Anterior cingulate cortex (tissue), 58 donors: ENCODE measurements at places on chromosomes 5 and 9.

GRCh38 chr9:751137-752051 lies 90.1 kb upstream of the DMRT1 start:
- no peak for DNase-seq

DNA sequence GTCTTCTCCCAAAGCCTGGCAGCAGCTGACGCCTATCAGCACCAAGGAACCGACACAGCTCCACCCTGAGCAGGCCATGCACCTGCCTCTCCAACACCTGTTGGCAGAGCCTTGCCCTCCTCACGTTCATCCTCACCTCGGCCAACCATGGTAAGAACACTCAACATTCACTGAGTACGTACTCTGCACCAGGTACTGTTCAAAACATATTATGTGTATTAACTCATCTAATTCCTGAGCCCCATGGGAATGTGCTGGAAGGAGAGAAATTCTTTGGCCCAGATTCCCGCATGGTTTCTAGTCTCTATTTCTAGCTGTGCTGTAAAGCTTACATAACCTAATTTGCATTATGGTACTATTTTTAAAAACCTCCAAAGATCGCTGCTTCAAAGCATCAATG lies 86.1 kb downstream of the GPR21 start:
- DNase-seq, result no peak

DNA sequence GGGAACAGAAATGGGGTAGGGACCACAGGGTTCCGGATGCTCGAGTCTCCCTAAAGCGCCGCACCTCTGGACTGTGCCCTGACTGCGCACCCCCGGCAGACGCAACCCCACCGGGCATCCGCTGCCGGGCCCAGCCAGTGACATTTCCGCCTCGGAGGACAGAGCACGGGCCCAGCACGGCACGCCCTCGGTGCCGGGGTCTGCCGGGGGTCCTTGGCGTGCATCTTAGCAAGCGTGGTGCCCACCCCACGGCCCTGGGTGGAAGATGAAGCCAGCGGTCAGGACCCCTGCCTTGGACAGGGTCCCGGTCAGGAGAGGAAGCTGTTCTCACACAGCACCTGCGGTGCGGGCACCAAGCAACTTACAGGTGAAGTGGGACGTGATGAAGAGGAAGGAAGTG lies 7.1 kb downstream of the INPP5E start:
- DNase-seq, result no peak

DNA sequence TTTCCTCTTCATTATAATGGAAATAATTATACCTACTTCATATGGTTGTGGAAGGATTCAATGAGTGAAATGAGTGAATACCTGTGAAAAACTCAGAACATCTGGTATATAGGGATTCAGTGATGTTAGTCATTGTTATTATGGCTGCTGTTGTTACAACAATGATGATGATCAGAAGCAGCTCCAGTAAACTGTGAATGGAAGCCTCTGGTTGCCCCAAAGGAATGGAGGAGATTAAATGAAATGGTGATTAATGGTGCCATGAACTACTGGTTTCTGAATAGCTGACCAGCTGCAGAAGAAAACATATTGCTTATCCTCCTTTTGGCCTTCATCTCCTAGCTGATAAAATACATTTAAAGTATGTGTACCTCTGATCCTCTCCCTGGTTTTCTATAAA lies 372.0 kb downstream of the ARHGEF28 start:
- DNase-seq, result no peak

DNA sequence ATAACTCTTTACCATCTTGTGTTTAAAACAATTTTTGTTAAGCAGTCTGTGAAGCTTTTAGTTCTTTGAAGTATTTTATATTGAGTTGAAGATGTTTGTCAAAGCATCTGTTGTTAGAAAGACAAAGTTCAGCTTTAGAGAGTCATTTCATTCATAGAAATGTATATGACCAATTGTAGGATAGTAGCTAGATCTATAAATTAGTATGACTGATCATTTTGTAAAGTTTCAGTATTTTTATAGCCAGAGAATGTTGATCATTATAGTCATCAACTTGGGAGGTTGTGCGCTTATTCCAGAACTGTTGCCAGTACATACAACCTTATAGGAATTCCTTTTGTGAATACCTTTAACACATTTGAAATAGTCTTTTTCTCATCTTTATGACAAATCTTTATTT lies 5.2 kb downstream of the NIPBL start:
- DNase-seq, result no peak

DNA sequence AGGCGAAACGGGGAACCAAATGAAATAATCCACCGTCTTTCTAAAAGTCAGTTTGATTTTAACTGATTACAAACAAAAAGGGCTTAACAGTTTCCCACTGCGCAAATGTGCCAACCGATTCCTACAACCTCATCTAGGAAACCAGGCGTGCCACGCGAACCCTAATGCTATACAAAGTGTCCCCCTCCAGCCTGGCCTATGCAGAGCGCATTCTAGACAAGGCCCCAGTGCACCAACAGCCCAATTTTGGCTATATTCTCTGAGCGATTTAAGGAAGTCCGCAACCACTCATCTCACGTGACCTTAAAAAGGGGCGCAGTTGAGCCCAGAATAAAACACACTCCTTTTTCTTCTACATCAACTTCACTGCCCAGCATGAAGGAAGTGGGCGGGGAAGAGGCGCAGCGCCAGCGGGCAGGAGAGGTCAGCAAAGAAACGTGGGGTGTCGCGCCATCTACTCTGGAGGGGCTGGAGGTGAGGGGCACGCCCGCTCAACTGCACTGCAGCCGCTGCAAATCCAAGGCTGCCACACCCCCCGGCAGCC lies 779 bp downstream of the FAM13B start:
- peak; percentile 73 for DNase-seq

- DNase-seq, result no peak
These were observed 364.3 kb downstream of the ARRDC3 start for GRCh38 chr5:91018712-91019371.

DNA sequence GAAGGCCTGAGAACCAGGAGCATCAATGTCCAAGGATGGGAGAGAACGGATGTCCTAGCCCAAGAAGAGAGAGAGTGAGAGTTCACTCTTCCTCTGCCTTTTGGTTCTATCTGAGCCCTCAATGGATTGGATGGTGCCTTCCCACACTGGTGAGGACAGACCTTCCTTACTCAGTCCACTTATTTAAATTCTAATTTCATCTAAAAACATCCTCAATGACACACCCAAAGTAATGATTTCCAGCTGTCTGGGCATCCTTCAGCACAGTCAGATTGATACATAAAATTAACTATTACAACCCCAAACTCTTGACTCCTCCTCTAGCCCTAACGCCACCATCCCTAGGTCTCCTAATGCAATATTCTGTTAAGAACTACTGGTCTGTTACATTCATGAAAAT lies 122.0 kb downstream of the GAS1 start:
- no peak for DNase-seq
